Cerebellum (tissue), 4 donors: ENCODE measurements at places on chromosomes 2 and 18. TPM values are rescaled to one million over a fixed set of nuclear protein-coding genes. Genes with fewer than 3 reads are reported as not detected.

DNA sequence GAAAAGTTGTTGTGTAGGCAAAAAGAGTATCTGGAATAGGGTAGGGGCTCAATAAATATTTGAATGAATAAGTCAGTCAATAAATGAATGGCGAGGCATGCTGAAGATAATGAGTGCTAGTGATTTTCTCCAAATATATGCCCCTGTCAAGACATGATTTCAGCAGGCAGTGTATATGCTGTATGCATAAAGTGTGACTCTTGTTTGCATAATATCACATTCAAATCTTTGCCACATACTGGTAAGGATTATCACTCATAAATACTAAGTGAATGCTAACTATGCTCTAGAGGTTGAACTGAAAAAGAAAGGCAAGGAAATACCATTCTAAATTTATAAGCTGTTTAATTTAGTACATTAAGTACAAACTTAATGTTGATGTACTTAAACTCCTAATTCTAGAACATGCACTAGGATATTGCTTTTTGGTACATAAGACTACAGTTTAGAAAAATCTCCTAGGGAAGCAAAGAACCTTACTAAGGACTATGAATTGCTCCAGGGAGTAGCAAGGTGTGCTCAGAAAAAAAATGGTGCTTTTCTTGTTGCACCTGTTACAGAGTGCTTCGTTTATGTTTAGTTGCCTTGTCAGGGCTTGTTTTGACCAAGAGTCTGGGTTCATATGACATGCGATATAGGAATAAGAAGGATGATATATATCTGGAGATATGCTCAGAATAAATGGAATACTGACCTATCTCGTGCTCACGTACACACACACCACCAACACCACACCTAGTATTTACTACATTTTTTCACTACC is 224.0 kb upstream of the TANK start:
- no peak for DNase-seq

- no peak for DNase-seq
Measured at GRCh38 chr2:38116762-38117161, 40.8 kb upstream of the CYP1B1 start.

The EMILIN1 gene
- 2.4 TPM for total RNA-seq

The PAX3 gene
- total RNA-seq: 135 TPM

The TNFAIP6 gene
- total RNA-seq: 0.27 TPM
